ENCODE measurements at places on chromosomes 11 and 22.

DNA sequence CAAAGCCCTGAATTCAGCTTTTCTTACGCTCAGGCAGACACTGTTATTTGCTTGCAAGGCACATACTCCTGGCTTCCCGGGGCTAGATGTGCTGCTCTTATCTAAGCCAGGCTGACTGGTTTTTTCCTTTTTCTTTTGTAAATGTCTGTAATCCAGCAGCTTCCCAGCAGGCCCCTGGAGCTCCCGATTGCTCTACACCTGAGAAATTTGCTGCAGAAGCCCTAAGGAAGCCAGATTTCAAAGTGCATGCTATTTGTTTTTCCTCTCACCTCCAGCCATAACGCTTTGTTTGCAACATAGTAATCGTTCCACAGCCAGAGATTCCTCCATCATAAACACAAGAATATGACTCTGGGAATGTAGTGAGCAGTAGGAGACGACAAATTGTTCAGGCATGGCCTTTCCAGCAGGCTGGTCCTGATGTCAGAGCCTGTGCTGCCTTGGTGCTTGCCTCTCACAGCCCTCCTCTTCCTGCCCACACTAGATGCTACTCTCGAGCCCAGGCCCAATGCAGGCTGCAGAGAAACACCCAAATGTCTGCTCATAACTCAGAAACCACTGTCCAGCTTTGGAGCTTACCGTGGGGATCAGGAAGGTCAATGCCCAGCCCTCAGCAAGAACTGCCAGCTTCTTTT is 54.7 kb upstream of the SLC6A5 start:
- DNase-seq, result no peak

DNA sequence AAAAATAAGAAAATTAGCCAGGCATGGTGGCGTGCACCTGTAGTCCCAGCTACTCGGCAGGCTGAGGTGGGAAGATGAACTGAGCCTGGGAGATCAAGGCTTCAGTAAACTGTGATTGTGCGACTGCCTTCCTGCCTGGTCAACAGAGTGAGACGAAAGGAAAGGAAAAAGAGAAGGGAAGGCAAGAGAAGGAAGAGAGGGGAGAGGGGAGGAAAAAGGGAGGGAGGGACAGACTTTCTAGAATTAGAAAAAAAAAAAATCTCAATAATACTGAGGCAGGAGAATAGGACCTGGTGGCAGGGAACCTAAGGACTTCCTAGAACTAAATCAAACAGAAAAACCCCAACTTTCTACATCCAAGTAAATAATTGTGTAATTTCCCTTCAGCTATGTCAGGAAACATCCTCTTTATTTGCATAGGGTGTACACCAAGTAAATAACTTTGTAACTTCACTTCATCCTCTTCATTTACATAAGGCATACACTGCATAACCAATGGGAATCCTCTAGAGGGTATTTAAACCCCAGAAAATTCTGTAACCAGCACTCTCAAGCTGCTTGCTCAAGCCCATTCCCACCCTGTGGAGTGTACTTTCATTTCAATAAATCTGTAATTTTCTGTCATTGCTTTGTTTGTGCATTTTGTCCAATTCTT is 8.7 kb downstream of the SBF2 start:
- no peak for DNase-seq

DNA sequence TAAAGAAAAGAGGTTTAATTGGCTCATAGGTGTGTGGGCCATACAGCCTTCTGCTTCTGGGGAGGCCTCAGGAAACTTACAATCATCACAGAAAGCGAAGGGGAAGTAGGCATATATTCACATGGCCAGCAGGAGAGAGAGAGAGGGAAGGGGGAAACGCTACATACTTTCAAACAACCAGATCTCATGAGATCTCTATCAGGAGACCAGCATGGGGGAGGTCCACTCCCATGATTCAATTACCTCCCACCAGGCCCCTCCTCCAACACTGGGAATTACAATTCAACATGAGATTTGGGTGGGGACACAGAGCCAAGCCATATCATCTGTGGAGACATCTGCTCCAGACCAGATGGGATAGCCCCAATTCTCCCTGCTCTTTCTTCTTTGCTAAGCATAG is 866.0 kb downstream of the BRD1 start:
- no peak for DNase-seq

- no peak for DNase-seq
Measured at GRCh38 chr11:34175284-34176019, 70.0 kb downstream of the NAT10 start.

DNA sequence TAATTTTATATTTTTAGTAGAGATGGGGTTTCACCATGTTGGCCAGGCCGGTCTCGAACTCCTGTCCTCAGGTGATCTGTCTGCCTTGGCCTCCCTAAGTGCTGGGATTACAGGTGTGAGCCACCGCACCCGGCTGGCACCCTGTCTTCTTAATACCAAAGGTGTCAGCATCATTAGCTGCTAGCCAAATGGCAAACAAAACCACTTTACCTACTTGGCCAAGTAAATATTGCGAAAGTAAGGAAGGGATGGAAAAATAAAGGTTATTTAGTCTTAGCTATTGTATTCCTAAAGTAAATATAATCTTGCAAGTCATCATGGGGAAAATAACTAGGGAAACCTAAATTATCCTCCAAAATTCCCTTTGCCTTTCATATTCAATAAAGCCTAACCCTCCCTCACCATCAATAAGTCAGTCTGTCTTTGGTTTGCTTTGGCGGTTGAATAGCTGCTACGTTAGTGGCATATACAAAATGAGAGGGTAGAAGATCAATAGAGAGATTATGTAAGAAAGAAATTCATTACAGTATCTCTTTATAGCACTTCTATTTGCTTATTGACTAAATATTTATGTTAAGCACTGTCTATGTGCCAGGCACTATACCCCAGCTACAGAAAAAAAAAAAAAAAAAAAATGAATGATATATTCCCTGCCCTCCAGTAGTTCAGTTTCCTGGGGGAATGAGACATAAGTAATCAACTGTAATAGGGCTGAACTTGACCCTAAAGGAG is 40.2 kb upstream of the CFAP300 start:
- DNase-seq, result no peak

DNA sequence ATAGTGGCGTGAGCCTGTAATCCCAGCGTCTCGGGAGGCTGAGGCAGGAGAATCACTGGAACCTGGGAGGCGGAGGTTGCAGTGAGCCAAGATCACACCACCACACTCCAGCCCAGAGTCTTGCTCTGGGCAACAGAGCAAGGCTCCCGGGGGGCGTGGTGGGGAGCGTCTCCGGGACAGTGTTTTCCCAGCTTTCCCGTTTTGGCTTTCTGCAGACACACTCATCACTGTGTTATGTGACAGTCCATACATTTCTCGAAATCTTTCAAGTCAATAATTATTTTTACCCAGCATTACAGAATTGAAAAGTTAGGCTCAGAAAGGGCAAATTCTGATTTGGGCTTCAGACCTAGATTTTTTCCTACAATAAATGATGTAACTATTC is 31.7 kb downstream of the NEAT1 start:
- no peak for DNase-seq

- peak; percentile 70 for DNase-seq
Measured at GRCh38 chr22:39984006-39984405, 10.7 kb upstream of the FAM83F start.

- no peak for DNase-seq
Measured at GRCh38 chr11:93655047-93655446, 6.4 kb upstream of the CEP295 start.

DNA sequence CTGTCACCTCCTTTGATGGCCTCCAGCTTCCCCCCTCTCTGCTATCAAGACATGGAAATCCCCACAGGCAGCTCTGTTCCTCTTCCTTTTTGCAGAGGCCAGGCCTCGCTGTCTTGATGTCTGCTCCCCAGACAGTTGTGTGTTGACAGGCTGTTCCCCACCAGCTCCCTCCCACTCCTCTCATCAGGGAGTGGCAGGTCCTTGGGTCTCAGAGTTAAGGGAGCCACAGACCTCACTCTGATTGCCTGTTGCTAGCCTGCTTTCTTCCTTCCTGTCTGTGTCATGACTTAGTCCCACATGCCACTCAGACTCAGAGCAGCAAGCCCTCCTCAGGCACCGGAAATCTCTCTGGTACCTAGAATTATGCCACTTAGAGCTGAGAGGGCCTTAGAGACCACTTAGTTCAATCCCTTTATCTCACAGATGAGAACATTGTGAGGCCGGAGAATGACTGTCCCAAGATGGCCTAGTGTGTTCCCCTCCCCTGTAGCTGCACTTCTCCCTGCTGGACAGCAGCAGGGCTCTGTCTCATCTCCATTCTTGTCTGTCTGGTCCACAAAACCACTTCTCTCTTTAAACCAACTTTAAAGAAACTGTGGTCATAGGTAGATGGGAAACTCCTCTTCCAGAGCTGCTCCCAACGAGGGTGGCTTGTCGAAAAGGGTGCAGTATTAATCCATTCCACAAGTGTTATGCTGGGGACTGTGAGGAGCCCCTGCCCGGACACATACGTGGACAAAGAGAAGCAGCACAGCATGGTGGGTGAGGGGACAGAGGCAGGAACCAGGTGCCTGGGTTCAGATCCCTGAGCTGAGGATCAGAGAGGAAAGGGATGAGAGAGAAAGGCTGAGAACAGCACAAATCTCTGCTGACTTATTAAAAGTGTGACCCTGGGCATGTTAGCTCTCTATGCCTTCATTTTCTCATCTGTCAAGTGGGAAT is 4.2 kb downstream of the AMPD3 start:
- no peak for DNase-seq

DNA sequence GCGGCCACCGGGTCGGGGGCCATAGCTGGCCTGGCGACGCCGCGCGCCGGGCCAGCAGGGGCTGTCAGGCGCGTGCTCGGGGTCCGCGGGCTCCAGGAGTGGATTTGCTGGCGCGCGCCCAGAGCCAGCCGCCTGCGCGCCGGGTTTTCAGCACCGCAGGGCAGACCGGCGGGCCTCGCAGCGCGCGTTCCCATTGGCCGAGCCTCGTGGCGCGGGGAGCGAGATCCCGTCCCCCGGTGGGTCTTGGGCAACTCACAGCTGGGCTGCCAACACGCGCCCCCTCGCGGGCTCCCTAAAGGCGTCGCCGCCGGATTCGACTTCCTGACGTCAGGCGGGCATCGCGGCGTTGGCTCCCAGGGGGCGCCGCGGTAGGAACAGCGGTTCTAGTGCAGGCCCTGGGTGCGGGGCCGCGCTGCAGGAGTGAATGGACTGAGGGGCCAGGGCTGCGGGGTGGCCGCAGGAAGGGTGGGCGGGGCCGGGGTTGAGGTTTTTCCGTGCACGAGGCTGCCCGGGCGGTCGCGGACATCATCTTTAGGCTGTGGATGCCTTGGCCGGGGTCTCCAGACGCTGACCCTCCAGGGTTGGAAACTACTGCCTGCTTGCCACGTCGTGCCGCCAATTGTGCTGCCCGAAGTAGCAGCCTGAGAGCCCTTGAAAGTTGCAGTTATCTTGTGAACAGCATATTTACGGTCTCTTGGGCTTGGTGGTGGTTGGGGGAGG is at the start of gene FADS1:
Gene FADS1 (minus strand): TSS at position 268 of the 720 bp plus-strand sequence. CDS start 74 bp downstream, at position 194.
- DNase-seq, result peak; percentile 89

- DNase-seq, result no peak
Measured at GRCh38 chr11:62816557-62816956, 11.3 kb upstream of the NXF1 start.

DNA sequence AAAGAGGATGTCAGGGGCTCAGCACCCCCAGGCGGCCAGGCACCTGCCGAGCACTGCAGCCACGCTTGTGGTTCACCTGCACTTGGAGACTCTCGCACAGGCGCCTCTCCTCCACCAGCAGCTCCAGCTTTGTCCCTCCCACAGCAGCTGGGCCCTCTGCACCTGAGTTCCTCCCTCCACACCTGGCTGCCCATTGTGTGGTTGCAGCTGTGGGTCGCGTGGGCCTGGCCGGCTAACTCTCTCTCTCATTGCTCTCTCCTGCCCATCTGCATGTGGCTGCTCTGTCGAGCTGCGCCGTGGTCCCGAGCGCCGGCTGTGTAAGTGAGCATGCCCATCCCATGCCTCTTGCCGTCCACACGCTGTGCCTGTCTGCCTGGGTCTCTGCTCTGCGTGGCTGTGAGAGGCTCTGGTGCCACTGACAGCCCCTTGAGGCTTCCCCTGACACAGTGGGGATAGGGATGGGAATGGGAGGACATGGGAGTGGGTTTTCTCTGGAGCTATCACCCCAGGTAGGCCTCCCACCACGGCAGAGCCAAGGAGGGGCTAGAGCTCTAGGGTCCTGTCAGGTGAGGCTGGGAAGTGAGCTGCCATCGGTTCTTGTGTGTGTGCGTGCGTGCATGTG is 8.5 kb upstream of the ACR start:
- no peak for DNase-seq

- no peak for DNase-seq
Measured at GRCh38 chr22:29039148-29039547, 22.5 kb downstream of the C22orf31 start.

- DNase-seq, result peak; percentile 92
Measured at GRCh38 chr11:110076371-110076965, 16.7 kb upstream of the ZC3H12C start.

DNA sequence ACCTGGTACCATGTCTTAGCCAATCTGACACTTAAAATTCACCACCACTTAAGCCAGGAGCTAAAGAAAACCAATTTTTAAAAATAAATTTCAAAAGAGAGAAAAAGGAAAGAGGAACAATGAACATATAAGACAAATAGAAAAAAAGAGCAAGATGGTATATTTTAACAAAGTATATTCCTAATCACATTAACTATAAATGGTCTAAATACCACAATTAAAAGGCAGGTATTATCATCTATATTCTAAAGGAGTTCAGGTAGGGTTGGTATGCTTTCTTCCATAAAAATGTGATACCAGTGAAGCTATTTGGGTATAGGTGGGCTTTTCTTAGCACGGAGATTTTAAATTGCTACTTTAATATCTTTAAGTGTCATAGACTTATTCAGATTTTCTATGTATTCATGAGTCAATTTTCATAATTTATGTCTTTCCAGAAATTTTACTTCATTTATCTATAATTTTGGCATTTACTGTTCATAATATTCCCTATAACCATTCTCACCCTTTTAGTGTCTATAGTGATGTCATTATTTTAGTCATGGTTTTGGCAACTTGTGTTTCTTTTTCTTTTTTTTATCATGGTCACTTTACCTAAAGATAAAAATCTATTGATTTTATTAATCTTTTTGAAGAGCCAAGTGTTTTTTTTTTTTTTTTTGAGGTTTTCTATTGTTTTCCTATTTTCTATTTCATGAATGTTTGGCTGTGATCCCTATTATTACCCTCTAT is 56.5 kb upstream of the IGLL5 start:
- DNase-seq, result no peak

GRCh38 chr11:8757533-8757932 is 74.9 kb downstream of the RPL27A start:
- DNase-seq, result no peak

GRCh38 chr22:40411506-40411861 is 41.1 kb downstream of the SGSM3 start:
- DNase-seq, result no peak
